ENCODE measurements at places on chromosomes 3 and 15. TPM values are rescaled to one million over a fixed set of nuclear protein-coding genes. Genes with fewer than 3 reads are reported as not detected.

MORC1 gene
- total RNA-seq, result not detected

STRIT1 gene
- total RNA-seq, result not detected

GRCh38 chr3:13563911-13564310, 15.0 kb downstream of the FBLN2 start:
- DNase-seq, result no peak

DNA sequence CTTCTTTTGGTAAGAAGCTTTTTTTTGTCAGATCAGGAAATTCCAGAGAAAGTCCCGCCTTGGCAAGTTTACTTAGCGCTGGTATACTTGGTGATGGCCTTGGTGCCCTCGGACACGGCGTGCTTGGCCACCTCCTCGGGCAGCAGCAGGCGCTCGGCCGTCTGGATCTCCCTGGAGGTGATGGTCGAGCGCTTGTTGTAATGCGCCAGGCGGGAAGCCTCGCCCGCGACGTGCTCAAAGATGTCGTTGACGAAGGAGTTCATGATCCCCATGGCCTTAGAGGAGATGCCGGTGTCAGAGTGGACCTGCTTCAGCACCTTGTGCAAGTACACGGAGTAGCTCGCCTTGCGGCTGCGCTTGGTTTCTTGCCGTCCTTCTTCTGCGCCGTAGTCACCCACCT, 46.6 kb downstream of the QTRT2 start:
- DNase-seq, result peak; percentile 29

- no peak for DNase-seq
Observed at GRCh38 chr3:185363662-185364203, 797 bp downstream of the MAP3K13 start.

DNA sequence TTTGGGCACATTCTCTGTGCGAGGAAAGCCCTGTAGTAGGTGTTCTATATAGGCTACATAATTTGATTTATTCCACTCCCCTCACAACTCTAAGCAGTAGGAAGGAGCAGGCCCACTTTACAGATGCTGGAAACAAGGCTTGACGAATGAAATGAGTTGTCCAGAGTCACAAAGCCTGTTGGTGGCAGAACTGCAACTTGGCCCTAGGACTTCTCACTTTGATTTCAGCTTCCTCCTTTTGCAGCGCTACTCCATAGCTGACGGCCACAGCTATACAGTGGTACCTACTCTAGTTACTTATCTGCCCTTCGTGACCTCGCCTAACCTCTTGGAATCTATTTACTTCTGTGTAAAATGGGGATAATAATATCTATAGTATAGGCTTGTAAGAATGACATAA, 2.5 kb upstream of the IRAK2 start:
- DNase-seq, result no peak

- no peak for DNase-seq
Observed at GRCh38 chr3:28376424-28376823, 27.8 kb upstream of the AZI2 start.

DNA sequence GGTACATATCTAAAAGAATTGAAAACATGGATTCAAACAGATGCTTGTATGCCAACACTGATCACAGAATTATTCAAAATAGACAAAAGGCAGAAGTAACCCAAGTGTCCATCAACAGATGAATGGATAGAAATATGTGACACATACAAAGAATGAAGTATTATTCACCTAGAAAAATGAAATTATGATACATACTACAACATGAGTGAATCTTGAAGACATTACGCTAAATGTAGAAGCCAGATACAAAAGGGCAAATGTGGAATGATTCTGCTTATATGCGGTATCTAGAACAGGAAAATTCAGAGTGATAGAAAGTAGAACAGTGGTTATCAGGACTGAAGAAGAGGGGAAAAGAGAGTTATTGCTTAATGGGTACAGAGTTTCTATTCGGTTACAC, 26.2 kb upstream of the SLC12A8 start:
- no peak for DNase-seq

DNA sequence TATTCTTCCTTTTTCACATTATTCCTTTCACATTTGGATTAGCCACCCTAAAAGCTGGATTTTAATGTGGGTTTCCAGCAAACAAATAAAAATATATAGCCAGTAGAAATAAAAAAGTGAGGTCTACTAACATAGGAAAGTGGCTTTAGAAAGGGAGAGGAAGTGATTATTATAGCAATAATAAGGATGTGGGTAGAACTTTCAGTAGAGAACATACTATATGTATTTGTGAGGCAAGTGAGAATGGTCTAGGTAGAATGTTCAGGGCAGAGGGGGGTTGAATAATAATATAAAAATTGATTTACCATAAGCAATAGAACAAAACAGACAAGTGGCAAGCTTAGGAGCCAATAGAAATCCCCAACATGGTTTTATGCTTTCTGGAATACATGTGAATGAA, 88.6 kb downstream of the NR1I2 start:
- DNase-seq, result no peak
